ENCODE measurements at places on chromosomes 6 and 20.

- no peak for DNase-seq
These were observed 296.2 kb downstream of the GRIK2 start for GRCh38 chr6:101689695-101690094.

- no peak for DNase-seq
These were observed 189.6 kb downstream of the GJA10 start for GRCh38 chr6:90083891-90084290.

DNA sequence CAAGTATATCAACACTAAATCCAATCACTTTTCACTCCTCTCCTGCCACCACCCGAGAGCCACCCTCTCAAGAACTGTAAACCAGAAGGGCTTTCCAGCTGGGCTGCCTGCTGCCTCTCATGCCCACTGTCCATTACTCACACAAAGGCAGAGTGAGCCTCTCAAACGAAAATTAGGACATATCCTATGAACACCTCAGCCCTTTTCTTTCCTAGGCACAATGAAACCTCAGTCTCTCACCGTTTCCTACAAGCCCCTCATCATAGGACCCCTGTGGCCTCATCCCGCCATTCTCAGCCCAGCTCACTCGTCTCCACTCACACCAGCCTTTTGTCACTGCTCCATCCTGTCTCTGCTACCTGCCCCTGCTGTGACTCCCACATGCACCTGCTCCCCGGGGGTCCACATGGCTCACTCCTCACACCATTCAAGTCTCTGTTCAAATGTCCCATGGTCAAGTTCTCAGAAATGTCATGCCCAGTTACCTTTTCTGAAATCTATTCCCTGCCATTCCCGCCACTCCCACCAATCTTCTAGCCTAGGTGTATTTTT lies 7.4 kb downstream of the HLA-F start:
- DNase-seq = no peak

GRCh38 chr20:52105442-52106422 lies 85.8 kb downstream of the ZFP64 start:
- DNase-seq = no peak

DNA sequence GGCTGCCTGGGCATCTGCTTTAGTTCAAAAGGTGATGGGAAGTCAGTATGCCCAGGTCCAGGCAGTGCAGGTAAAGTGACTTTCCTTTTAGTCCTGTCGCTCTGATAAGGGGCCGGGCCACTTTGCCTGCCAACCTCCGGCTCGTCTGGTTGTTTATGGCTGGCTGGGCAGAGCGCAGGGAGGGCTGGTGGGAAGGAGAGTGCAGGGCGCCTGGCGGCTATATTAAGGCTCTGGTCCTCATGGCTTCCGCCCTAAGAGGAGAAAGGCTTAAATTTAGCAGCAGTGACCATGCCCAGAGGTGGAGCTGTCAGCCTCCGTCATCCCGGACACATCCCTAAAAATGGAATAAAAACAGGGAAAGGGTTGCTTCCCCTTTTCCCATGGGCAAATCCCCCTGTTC lies 14.6 kb downstream of the GATA5 start:
- DNase-seq = no peak

DNA sequence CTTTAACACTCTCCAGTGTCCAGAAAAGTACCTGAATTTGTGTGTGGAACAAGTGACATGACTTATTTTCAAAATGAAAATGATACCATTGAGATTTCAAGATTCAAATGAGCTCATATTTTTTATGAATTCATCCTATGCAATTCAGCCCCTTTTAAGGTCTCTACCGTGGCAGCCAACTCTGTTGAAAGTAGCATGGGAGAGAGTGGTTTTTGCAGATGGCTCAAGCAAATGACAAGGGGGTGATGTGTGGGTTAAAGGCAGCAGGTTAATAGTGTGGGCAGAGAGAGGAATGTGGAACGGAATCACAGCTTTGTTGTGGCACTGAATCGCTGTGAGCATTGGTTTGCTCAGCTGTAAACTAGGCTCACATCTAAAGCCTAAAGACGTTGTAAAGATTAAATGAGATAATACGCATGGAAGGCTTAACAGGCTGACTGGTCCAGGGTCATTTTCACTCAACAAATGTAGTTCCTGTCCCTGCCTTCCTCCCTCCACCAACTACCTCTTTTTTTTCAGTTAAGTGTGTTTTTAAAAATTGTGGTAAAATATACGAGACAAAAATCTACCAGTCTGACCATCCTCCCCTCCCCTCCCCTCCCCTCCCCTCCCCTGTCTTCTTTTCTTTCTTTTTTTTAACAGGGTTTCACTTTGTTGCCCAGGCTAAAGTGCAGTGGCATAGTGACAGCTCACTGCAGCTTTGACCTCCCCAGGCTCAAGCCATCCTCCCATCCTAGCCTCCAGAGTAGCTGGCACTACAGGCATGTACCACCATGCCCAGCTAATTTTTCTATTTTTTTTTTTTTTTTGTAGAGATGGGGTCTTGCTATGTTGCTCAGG lies 114.7 kb upstream of the ZNF217 start:
- no peak for DNase-seq

DNA sequence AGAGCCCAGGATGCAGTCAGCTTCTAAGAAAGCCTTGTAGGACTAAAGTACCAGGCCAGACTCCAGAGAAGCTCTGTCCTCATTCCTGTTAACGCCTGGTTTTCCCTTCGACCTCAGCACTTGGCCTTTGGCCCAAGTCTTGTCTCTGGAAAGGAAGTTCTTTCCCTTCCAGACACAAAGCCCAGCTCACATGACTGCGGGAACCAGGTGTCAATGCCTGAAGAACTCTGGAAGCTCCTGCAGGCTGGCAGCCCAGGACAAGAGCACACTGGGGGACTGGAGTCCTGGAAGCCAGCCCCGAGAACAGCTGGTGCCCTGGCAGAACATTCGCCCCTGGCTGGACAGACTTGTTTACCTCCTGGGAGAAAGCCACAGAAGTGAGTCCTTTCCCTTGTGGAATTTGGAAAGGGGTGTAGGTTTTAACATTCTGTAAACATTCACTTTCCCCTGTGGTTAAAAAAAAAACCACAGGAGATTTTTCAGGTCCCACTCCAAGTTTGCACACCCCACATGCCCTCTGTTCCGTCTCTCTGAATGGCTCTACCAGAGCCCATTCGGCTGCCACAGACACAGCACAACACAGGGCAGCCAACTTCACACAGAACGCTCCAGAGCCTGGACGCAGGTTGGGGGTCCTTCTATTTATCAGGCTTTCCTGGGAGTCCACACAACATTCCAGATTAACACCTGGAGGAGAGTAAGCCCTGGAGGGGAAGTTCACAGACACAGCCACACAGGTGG lies 18.1 kb downstream of the ACSS1 start:
- no peak for DNase-seq
